ENCODE measurements at places on chromosomes 1 and 21.

DNA sequence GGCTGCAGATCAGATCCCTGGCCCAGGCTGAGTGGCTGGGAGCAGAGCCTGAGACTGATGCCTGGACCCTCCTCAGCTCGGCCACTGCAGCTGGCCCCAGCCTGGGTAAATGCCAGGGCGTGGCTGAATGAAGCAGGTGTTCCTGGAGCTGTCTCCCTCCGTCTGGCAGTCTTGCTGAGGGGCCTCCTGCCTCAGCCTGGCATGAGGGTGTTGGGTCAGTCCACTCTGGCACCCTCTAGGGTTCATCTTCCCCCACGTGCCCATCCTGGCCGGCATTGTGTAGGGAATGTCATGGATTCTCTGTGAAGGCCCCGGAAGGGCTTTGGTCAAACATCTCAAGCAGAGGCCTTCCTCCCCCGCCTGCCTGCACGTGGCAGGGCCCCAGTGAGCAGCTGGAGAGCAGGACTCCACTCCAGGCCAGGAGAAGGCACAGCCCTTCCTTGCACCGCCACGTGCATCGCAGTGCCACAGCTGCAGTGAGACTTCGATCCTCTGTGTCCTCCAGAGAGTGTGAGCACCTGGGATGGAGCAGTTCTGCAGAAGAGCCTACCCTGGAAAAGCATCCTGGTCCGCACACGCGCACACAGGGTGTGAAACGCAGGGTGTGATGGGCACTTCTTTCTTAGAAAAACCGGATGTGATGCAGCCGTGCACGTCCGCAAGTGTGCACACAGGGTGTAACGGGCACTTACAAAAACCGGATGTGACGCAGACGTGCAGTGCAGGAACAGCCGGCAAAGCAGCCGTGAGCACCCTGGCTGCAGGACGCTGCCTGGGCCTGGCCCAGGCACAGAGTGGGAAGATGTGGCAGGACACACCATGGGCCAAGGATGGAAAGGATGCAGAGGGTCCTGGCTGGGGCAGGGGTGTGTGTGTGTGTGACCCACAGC, 4.6 kb upstream of the KRTAP10-4 start:
- DNase-seq: no peak

- no peak for DNase-seq
These were observed 49.1 kb upstream of the CTPS1 start for GRCh38 chr1:40930174-40930964.

DNA sequence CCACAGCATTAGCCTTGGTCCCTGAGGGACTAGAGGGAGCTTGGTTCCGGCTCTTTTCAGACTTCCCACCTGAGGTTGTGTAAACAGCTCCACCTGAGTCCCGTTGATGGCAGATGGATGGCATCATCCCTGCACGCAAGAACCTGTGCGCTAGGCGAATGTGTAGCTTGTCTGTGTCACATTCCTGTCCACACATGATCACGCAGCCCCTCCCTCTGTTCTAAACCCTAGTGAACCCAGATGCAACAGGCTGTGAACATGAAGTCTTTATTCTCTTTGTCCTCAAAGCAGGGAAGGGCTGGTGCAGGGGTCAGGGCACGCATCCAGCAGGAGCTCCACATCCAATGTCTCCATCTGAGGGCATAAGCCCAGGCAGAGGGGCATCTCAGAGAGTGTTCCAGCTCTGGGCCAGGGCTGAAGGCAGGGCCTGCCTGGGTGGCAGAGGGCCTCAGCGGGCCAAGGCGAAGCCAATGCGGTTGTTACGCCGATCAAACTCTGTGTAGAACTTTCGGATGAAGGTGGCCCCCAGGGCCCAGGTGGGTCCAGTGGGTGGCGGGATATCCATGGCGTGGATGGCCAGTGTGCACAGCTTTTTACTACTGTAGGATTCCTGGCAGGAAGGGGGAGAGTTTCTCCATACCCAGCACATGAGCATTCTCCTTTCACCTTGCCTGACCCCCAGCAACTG, 2.9 kb upstream of the ETNK2 start:
- no peak for DNase-seq

DNA sequence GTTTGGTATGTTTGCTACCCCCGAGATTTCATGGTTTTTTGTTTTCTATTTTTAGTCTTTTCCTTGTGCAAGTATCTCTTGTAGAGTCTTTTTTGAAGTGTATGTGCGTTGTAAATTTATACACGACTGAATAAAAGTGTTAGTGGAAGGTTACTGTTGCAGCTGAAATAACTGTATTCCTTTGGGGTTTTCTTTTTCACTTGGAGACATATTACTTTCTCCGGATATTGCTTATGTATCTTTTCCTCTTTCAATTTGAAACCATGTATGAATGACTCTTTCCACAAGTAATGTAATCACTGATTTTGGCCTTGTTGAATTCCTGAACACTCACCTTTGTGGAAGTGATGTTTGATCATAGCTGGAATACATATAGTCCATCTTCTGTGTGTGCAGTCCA, 956 bp downstream of the URB2 start:
- no peak for DNase-seq
